ENCODE measurements at places on chromosomes 11 and 22.

DNA sequence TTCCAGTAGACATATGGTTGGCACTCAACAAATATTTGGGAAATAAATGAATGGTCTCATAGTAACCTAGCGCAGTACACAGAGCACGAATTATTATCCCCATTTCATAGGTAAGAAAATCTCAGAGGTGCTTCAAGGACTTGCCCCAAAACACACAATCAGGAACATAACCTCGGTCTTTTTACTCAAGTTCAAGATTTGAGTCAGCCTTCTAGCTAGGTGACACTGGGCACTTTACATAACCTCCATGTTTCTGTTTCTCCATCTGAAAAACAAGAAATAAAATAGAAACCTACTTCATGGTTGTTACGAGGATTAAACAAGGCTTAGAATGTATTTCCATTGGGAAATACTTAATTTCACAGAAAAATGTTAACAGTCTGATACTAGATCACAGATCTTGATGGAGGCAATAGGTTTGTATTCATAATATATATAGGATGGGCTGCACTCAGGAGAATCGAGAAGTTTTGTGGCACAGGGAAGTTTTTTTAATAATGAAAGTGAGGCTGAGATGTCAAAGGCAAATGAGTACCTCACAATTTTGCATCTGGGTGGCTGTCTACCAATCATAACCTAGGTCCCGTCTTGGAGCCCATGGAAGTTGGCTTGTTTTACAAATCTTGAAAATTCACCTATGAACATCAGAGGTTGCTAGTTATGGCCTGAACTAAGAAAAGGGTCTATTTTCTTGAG, 147.4 kb upstream of the ZC3H12C start:
- no peak for DNase-seq

DNA sequence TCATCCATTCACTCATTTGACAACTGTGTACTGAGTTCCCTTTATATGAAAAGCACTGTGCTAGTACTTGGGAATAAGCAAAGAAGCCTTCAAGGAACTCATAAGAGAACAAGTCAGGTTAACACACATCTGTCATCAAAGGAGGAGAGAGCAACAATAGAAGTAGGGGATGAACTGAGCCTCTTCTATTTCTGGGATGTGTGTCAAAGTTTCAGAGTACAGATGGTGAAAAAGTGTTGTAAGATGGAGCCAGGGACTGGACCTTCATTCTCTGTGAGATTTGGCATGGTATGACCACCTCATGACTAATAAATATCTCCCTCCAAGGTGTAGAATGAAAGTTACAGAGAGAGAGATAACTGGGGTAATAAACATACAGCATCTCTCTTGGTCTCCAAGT, 349.8 kb upstream of the PLET1 start:
- no peak for DNase-seq

DNA sequence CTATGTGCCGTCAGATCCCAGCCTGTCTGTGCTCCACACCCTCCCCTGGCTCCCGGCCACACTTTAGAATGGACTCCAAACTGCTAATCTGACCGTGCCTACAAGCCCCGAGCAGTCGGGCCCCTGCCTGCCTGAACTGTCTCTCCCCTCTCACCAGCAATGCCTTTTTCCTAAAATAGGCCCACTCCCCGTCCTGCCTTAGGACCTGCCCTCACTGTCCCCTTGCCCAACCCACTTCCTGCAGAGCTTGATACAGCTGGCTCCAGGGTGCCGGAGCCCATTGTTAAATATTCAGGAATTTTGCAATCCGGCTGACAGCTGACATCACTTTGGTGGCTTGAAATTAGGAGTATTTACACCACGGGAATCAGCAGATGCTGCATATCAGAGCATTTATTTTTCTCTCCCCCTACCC, 21.4 kb downstream of the MN1 start:
- no peak for DNase-seq

DNA sequence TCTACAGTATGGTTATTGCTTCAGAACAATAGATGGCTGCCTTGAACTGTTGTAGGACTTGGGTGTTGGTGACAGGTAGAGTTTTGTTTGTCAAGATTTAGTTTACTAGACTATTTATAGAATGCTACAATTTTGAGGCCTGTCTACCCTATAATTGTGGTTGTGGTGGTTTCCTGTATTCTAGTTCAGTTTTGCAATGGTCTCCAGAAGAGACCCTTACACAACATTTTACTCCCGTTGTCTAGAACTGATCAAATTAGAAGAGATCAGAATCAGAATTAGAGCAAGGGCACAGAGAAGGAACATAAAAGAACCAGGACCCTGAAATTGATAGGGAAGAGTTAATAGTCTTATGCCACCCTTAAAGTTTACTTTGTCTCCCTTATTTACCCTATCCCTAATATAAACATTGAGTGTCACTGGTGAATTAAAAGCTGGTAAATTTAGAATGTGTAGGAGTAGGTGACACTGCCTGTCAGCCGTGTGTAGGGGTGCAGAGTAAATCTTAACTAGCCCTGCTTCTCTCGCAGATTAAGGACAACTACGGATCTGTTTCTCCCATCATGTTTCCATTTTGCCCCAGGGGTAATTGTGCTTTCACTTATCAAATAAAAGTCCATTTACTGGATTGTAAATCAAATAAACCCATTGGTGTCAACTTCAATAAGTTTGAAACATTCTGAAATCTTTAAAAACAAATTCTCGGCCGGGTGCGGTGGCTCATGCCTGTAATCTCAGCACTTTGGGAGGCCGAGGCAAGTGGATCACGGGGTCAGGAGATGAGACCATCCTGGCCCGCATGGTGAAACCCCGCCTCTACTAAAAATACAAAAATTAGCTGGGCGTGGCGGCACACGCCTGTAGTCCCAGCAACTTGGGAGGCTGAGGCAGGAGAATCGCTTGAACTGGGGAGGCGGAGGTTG, 10.9 kb upstream of the PHLDB1 start:
- no peak for DNase-seq

DNA sequence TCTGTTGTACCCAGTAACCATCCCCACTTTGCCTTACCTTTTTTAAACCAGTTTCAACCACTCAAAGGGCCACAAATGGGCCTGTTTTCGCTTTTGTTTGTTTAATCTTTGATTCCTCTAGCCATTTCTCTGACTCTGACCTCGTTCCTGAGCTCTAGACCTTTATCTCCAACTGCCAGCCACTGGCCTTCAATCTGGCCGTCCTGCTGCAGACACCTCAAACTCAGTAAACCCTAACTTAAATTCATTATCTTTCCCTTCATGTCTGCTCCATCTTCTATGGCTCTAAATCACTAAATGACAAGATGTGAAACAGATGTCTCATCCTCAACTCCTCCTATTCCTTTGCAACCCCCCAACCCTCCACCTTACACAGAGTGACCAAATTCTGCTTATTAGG, 1.3 kb upstream of the GDPD4 start:
- DNase-seq: no peak

GRCh38 chr11:103257360-103257759, 148.1 kb downstream of the DYNC2H1 start:
- no peak for DNase-seq

DNA sequence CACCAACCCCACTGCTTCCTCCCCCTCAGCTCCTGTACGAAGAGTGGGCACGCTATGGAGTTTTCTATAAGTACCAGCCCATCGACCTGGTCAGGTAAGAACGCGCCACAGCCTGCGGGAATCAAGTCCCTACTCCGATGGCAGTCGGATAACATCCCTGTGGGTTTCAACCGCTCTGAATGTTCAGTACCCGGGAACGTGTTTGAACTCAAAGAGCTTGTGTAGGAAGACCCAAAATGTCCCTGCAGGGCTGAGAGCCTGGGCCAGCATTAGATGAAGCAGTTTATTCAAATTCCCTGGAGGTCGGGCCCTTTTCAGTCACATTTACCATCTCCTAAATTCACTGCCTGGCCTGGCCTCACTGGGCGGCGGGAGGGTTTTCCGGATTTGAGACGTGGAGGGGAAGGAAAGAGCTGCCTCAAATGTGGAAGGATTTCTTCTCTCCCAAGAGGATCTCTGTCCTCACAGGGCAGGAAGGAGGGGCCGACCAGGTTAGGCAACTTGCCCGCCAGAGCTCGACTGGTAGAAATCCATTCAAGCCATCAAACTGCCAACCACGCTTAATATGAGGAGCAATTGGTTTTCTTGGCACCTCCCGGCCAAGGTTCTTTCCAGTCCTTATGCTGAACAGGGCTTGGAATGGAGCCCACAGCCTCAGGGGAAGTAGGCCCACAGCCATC, 46.3 kb downstream of the ANO1 start:
- DNase-seq: no peak

GRCh38 chr22:48099671-48100070, 1337.2 kb downstream of the TBC1D22A start:
- no peak for DNase-seq

DNA sequence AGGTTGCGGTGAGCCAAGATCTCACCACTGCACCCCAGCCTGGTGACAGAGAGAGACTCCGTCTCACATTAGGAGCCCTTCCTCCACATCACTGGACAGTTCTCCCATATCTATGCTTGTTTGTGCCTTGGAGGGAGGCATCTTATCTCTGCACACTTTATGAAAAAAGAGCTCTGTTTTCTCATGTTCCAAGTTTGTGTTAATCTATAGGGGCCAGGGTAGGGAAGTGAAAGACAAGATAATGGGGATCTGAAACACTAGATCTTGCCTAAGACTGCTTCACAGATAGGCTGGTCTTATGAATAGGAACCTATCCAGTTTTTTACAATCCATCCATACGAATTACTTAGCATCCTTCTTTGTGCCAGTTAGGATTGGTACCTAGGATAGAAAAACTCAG, 17.1 kb downstream of the OR6Q1 start:
- DNase-seq: no peak

- DNase-seq: no peak
Observed at GRCh38 chr22:25085930-25086901, 113.4 kb upstream of the CRYBB3 start.

DNA sequence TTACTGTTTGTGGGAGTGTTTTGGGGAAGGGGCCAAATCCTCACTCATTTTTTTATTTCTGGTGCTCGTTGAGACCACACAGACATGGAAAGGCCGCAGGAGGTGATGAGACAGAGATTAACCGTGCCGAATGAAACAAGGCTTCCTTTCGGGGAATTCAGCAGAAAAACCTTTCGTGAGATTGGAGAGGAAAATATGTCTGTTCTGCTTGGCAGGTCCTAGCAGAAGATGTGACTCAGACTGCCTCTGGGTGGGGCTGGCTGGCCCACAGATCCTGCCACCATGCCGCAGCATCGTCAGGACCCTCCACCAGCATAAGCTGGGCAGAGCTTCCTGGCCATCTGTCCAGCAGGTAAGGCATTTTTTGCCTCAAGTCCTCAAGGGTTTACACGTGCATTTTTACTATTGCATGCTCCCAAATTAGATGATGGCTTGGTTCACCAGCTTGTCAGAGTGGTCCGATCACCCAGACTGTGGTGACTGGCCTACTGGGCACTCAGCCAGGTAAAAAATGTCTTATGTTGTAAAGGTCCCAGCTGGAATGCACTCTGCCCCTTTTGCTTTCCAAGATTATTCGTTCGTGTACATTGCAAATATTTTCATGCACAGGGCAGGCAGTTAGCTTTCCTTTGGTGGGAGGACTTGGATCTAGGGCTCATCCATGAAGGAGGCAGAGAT, 1.5 kb downstream of the DDB2 start:
- DNase-seq: peak; percentile 44

DNA sequence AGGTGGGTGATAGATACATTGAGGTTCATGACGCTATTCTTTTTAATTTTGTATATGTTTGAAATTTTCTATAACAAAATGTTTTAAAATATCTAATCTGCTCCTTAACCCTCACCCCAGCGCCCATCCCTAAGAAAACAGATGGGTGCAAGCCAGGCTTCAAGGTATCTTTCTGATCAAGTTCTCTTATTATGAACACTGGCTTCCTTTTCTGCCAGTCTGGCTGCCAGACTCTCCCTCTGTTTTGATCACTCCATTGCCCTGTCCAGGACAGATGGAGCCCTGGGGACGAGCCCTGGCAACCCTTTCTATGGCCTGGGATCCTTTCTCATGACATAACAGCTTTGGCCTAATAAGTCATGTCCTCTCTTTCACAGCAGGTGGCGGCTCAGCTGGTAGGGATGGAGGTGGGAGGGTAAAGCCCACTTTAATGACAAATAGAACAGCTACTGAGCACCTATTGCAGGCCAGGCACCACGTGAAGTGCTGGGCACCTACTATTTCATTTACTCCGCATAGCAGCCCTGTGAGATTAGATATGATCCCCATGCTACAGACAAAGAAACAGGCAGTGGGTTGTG, 38.4 kb downstream of the DRD2 start:
- DNase-seq: no peak

- DNase-seq: peak; percentile 56
Observed at GRCh38 chr22:35783943-35784614, 66.4 kb downstream of the APOL5 start.

DNA sequence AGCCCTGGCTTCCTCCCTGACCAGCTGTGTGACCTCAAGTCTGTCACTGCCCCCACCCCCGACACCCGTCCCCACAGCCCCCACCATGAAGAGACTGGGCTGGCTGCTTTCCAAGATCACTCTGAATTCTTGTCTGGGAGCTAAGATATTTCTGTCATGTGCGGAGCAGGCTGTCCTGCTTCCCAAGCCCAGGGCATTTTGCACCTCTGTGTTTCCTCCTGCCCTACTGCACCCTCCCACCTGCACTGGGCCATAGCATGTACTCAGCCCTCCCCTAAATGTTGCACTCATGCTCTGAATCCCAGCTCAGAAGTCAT, 30.3 kb upstream of the MYEOV start:
- DNase-seq: no peak

GRCh38 chr22:47161631-47162030, 399.2 kb downstream of the TBC1D22A start:
- DNase-seq: no peak

Data from AG04449 (cell line).